H7 (cell line): ENCODE measurements at places on chromosomes 6 and 20. TPM values are rescaled to one million over a fixed set of nuclear protein-coding genes. Genes with fewer than 3 reads are reported as not detected.
A peak's percentile ranks its signal among the peaks of the same experiment; 100 is the strongest.

GRCh38 chr20:9301129-9302090, 213.0 kb upstream of the LAMP5 start:
- DNase-seq = no peak

DNA sequence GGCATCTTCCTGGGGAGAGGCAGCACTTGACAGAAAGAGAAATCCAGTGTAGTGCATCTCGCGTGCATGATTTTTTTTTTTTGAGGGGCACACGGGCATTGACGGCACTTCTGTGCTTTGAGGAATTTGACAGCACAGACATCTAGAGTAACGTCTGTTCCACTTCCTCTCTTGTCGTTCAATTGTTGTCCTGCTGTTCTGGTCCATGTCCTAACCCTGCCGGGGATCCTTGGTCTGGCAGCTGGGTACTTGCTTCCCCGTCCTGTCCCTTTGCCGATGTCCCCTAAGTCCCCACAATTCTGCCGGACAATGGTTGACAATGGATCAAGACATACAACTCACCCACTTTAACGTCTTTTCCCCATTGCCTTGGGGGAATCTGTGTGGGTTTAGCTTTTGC, 46.0 kb upstream of the NAA20 start:
- DNase-seq = no peak

The SIRPB2 gene
- total RNA-seq = not detected in 2 replicates

DNA sequence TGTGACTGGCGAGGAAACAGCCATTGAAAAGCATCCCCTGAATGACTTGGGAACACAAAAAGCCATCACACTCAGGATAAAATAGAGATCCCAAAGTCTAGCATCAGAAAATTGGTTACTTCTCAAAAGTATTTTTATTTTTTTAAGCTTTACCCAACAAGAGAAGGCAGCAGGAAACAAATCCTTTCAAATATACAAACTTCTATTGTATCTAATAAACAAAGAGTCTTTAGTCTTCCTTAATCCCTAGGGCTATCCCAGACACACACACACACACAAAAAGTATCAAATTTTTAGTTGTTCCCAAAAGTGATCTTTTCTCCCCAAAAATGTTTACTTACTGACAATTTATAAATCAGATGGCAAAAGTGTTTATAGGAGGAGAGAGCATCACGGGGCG, 33.2 kb upstream of the MARCKS start:
- DNase-seq = no peak

The IMPG1 gene
- not detected in 2 replicates for total RNA-seq

The HMGA1 gene
- 1,768 and 1,892 TPM in 2 replicates for total RNA-seq

The EYA2 gene
- total RNA-seq = 0.41 and 1.7 TPM in 2 replicates

DNA sequence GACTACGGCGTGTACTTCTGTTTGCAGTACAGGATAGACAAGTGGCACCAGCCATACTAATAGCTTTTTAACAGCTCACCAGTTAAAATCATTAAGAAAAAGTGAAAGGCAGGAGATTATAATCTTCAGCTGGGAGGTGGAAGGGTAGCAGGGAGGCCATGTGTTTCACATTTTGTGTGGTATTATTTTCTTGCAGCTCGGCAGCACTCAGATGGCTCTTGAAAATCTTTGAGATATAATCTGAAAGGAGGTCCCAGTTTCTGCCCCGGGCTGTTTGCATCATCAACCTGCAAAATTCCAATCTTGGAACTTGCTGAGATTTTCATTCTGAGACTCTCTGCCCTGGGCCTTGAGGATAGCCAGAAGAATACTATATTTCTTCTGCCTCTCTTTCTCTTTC, 87.5 kb upstream of the HDAC2 start:
- no peak for DNase-seq

The PGC gene
- not detected in 2 replicates for total RNA-seq

The TRERF1 gene
- total RNA-seq = 9.7 and 13.8 TPM in 2 replicates

GRCh38 chr6:117601811-117602150, 530 bp downstream of the GOPC start:
- peak; percentile 18 for DNase-seq

DNA sequence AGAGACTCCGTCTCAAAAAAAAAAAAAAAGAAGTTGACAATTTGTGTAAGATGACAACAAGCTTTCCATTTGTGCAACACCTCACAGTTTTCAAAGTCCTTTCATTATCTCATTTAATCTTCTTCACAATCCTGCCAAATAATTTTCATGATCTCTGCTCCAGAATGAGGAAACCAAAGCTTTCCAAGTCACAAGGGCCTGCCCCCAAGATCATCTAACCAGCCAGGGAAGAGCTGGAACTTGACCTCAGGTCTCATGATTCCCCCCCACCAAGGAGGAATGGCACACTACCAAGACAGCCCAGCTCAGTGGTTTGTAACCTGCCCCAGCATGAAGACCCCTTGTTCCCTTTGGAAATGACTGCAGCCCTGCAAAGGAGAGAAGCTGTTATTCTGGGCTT, 74.0 kb upstream of the PIM1 start:
- no peak for DNase-seq

GRCh38 chr6:111871207-111871606, 2.0 kb downstream of the FYN start:
- DNase-seq = no peak

The RIPOR2 gene
- total RNA-seq = 0.22 and 0.31 TPM in 2 replicates

DNA sequence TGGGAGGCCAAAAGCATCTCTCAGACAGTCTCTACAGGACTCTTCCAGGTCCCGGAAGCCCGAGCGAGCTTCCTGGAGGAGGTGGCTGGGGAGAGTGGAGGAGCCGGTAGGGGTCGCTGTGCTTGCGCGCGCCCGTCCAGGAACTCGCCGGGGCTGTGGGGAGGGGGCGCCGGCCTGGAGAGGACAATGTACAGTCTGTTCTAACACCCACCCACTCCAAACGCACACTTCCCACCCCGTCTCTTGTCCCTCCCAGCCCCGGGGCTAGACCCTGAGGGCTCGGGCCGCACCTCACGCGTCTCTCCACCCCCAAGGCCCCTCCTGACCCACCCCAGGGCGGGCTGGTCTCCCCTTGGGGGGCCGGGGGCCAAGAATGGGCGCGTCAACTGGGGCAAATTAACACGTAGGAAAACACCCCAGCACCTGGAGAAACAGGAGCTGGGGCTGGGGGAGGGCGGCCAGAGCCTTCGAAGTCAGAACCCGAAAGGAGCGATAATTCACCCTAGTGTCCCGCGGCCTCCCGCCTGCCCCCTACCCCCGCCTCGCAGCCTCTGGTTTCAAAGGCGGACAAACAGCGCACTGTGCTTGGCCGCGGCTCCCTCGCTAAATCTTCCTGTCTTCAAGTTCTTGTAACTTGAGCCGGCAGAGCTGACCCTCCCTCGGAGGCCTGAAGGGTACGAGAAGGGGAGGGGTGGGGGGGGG, 103.2 kb upstream of the FOXP4 start:
- DNase-seq = peak; percentile 95

- DNase-seq = no peak
Measured at GRCh38 chr6:39546731-39547130, 178.5 kb downstream of the KIF6 start.

The TMC2 gene
- total RNA-seq = not detected in 2 replicates

GRCh38 chr20:49447946-49448809, 34.3 kb downstream of the KCNB1 start:
- DNase-seq = peak; percentile 65

DNA sequence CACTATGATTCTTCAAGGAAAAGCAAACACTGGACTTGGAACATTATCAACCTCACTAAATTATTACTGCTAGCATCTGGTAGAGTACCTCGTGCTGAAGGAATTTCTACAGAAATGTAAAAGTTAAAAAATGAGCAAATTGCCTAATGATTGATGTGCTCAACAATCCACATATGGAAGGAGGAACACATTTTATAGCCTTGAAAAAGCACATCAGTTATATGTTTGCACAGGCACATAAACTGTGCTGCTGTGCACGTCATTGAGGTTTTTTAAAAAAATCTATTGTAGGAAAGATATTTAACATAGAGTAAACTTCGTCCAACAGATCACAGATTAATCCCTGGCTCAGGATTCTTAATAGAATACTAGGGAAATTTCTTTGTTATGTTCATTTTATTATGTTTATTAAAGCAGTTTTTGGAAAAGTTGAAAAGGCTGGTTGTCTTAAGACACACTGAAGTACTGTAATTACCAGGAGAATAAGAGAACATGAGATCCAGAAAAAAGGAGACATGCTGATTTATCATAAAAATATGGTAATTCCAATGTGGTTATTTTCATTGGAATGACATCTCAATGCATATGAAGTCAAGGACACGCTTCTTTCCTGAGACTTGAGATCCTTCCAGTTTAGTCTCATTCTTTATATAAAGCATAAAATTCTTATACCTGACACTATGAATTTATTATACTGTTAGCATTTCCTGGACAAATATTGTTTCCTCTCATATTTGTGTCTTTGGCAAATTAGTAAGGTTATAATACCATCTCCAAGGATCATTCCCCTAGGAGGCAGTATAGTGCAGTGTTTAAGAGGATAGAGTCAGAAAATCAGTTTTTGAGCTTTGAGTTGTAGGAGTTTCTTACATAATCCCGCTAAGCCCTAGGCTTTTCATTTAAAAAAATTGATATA, 511.1 kb downstream of the TENT5A start:
- peak; percentile 18 for DNase-seq

- peak; percentile 34 for DNase-seq
Measured at GRCh38 chr6:57173886-57174510, 1.9 kb downstream of the BAG2 start.

- DNase-seq = no peak
Measured at GRCh38 chr6:80792151-80792550, 685.7 kb downstream of the BCKDHB start.

DNA sequence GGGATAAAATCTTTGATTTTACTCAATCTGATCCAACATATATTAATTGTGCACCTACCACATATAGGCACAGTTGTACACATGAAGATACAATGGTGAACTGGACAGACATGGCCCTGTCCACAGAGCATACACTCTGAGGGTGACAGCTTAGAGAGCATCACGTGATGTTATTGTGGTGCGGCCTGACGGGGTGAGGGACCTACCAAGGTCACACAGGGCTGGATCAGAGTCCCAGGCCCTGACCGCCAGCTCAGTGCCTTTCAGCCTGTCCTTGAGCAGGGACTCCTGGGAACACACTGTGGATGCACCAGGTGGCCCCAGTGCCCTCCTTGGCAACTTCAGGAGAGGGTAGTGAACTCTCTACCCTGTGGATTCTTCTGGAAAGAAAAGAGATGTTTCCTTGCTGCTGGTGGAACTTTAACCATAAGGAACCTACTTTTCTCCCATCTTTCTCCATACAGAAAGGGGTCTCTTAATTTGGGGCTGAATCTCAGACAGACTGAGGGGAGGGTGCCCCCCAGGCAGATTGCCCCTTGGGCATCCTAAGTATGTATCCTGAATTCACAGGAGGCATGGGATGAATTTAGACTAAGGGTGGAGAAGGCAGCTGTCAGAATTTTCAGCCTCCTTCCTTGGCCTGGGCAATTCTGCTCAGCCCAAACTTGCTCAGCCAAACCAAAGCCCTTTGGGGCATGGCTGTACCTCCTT, 26.5 kb downstream of the PCK1 start:
- DNase-seq = no peak

- peak; percentile 81 for DNase-seq
Measured at GRCh38 chr20:61352346-61353260, 100.5 kb downstream of the CDH4 start.

GRCh38 chr20:46000262-46000996, 8.3 kb upstream of the MMP9 start:
- peak; percentile 48 for DNase-seq

The CLPSL1 gene
- not detected in 2 replicates for total RNA-seq

DNA sequence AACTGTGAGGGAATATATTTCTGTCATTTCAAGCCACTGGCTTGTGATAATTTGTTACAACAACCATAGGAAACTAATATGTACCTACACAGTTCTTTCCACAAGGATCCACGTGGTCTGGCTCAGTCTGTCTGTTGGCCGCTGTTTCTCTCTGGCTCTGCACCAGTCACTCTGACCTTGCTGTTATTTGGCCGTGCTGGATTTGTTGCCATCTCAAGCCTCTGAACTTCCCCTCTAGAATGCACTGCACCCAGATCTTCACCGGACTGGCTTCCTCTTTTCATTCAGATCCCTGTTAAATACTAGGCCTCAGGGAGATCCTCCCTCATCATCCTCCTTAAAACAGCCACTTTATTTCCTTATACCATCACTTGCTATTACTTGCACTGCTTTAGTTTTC, 446.8 kb downstream of the TFAP2B start:
- no peak for DNase-seq

DNA sequence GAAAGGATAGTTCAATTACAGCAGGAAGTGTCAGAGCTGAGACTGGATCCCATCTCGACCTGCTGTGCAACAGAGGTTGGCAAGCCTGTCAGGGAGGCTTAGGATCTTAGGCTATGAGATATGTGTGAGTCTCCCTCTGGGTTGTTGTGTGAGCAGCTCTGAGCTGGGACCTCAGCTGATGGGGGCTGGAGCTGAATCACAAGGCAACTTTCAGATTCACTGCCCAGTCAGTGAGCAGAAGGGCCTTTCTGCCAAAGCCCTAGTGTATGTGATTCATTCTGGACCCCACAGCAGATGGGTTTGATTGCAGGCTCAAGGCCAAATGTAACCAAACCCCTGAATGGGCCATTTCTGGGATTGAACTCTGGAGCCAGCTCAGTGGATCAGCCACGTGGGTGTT, 4.5 kb downstream of the PI3 start:
- DNase-seq = no peak

DNA sequence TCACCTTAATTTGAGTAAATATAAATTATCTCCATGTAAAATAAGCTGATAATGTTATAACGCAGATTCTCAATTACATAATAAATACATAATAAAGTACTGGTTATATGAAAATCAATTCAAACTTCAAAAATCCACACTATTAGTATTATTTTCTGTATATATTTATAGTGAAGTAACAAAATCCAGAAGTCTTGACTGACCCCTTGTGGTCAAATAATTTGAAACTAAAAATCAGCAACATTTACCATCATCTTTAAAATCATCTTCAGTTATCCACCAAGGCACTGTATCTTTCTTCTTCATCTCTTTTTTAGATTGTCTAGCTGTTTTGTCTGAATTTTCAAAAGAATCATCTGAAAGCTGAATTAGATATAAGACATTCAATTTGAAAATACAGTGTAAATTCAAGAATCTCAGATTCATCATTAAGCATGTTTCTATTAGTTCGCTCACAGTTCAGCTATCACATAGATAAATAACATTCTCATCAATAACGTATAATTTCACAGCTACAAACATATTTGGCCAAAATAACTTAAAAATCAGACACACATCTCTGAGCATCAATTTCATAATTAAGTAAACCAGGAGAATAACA, 6.5 kb downstream of the CEP162 start:
- DNase-seq = no peak

DNA sequence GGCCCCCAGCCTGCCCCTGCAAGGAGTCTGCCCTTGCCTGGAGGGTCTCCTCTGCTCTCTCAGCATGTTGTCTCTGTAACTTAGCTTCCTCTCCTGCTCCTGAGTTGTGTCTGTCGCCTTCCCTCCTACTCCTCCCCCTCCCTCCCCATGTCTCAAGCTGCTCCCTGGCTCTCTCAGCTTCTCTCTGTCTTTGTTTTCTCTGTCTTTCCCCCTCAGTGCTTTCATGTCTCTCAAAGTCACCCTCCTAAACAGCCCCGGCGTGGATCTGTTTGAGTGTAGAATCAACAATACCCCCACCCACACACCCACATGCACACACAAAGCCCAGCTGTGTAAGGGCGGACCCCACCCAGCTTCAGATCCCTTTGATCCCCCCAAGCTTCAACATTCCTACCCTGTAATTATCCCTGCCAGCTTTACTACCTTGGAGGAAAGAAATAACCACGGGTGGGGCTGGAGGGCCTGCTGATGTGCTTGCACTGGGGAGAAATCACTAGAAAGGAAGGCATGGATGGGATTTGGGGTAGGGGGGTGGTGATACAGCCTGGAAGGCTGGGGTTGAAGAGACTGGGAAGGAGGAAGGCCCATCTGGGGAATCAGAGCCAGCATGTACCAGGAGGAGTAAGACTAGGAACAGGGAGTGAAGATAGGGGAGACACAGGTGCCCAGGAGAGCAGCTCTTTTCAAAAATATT, 1.0 kb upstream of the LY6G6D start:
- DNase-seq = peak; percentile 83

The PAX1 gene
- total RNA-seq = not detected in 2 replicates
